Activated CD4-positive, CD25-positive, alpha-beta regulatory T cell treated with anti-CD3 and anti-CD28 coated beads, Interleukin-2, amount 50 U/mL, for 24 hours (primary cell): ENCODE measurements at places on chromosomes 11 and 22.

DNA sequence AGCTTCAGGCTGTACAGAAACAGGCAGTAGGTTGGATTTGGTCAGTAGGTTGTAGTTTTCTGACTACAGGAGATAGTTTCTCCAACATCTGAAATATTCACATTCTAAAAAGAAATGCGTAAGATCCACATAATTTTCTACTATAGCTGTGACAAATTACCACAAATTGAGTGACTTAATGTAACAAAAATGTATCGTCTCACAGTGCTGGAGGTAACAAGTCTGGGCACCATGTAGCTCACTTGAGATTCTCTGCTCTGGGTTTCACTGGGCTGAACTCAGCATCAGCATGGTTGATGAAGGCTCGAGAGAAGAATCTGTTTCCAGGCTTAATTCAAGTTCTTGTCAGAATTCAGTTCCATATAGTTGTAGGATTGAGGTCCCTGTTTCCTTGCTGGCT, 350.9 kb upstream of the CCDC179 start:
- no peak for ATAC-seq

DNA sequence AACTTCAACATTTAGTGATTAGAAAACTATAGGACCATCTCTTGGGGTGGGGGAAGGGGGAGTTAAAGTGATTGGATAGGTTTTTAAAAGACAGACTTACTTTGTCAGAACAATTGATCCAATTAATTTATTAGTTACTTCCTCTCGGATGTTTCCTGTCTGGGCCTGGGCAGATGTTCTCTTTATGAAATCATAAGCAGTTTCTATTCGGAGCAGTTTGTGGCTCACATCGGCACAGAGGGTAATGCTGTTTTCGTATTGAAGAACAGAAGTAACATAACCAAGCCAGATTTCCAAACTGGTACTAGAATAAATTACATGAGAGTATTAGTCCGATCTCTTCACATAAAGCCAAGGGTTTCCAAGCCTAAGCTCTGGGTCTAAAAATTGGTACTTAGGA, 20.6 kb downstream of the PIWIL3 start:
- no peak for ATAC-seq

DNA sequence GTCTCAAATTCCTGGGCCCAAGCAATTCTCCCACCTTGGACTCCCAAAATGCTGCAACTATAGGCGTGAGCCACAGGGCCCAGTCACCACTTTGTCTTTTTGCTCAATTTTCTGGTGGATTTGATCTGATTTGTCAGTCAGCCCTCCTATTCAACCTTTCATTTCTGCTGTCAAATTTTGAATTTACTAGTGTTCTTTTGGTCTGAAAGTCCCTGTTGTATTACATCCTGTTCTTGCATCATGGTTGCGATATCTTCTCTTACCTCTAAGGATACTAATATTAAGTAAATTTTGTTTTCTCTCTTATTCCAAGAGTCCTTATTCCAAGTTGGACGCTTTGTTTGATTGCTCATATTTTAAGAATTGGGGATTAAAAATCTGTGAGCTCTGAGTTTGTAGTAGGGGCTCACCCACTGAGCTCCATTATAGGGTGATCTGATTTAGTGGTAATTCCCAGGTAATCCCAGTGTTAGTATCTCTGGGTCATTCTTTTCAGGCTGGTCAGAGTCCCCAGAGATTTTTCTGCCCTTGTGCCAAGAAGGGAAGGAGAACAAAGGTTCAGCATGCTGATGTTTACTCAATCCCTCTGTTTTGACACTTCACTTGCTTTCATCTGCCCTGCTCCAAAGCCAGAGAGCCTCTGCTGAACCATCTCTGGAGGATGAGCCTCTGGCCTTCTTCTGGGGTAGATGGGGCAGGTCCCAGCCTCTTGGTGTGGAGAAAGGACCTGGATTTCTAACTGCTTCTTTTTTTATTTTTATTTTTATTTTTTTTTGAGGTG, 10.0 kb downstream of the UPB1 start:
- ATAC-seq = no peak

GRCh38 chr22:25059438-25059837, 106.9 kb downstream of the KIAA1671 start:
- ATAC-seq = no peak

GRCh38 chr11:119684361-119685110, 44.5 kb downstream of the NECTIN1 start:
- ATAC-seq = no peak

- ATAC-seq = no peak
These were observed 16.6 kb downstream of the TRIM29 start for GRCh38 chr11:120121336-120121735.

DNA sequence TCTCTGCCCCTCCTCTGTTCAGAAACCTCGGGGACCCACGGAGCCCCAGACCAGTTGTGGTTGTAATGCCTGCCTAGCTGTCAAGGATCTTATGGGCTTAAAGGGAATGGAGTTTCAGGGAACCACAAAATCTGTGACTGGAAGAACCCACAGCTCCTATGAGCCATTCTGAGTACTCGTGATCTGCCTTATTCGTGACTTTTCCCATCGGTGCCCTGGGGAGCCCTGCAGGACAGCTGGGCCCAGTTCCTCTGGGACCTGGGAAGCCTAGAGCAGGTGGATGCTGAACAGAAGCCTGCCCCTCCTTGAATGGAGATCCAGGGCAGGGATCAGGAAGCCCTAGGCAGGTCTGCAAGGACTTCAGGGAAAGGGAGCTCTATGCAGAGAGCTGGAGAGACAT, 42.1 kb upstream of the TTC12 start:
- no peak for ATAC-seq

- ATAC-seq = no peak
These were observed 77.4 kb downstream of the MS4A13 start for GRCh38 chr11:60592601-60593000.

- ATAC-seq = no peak
These were observed 14.2 kb upstream of the APOA1 start for GRCh38 chr11:116851626-116852025.

GRCh38 chr11:48036011-48036410, 55.7 kb downstream of the PTPRJ start:
- ATAC-seq = peak; percentile 66

DNA sequence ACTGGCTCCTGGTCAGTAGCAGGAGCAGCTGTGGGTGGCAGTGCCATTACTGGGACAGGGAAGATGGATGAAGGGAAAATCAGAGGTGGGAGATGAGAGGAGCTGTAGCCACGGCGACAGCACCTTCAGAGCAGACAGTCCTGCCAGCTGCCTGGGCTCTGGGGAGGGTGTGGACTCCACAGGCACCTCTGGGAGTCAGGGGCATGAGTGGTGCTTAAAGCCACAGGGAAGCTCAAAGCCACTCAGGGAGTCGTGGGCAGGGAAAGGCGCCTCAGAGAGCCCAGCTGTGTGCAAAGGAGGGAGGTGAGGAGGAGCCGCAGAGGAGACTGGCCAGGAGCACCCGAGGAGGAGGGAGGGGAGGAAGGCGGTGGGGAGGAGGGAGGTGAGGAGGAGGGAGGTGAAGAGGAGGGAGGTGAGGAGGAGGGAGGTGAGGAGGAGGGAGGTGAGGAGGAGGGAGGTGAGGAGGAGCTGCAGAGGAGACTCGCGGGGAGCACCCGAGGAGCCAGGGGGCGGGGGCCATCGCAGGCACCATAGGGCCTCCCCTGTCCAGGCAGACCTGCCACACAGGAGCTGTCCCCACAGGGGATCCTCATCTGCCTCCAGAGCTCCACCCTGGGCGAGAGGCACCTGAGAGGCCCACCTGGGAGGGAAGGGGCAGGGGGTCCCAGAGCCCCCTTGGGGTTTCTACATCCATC, 977.6 kb downstream of the BRD1 start:
- ATAC-seq = no peak

- no peak for ATAC-seq
These were observed 5.8 kb downstream of the MS4A12 start for GRCh38 chr11:60498399-60498798.

- ATAC-seq = no peak
These were observed 400.2 kb upstream of the DDI1 start for GRCh38 chr11:103636232-103636631.

GRCh38 chr22:32050678-32051515, 7.8 kb downstream of the SLC5A1 start:
- ATAC-seq = peak; percentile 87

- no peak for ATAC-seq
These were observed 20.2 kb downstream of the ST3GAL4 start for GRCh38 chr11:126375726-126376125.

DNA sequence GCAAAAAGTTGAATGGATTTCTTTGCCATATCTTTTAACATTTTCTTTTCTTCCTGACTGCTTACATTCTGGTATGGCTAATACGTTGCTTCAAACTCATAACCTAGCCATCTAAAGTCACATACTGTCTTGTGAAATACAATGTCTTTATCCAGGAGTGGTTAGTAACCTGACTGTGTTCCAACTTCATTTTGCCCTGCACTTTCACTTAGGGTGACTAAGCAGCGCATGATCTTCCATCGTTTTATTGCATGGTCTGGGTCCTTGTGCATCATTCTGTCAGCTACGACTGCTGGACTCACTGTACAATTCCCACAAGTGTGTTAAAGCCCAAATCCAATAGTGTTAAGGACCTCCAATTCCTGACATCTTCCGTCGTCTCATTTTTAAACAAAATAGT, 403.2 kb downstream of the NTM start:
- ATAC-seq = no peak

DNA sequence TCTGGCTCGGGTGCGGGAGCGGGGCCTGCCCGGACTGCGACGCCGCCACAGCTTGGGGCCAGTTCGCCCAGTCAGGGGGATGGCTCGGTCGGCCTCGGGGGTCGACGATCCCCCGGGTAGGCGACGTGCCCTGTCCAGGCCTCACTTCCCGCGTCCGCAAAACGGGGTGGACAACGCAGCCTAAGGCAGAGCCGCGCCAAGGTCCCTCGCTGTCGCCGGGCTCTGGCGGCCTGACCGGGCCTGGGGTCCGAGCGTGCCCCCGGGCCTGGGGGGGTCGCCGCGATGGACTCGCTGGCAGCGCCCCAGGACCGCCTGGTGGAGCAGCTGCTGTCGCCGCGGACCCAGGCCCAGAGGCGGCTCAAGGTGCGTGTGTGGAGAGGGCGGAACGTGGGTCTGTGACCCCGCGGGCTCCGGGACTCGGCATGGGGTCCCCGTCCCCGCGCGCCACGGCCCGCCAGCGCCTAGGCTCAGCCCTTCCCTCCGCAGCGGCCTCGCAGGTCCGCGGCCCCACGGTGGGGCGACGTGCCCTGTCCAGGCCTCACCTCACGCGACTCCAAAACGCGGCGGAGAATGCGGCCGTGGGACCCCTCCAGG, 4.2 kb downstream of the SEPTIN5 start:
- no peak for ATAC-seq

GRCh38 chr22:49657275-49657973, 170.2 kb downstream of the BRD1 start:
- ATAC-seq = peak; percentile 83

DNA sequence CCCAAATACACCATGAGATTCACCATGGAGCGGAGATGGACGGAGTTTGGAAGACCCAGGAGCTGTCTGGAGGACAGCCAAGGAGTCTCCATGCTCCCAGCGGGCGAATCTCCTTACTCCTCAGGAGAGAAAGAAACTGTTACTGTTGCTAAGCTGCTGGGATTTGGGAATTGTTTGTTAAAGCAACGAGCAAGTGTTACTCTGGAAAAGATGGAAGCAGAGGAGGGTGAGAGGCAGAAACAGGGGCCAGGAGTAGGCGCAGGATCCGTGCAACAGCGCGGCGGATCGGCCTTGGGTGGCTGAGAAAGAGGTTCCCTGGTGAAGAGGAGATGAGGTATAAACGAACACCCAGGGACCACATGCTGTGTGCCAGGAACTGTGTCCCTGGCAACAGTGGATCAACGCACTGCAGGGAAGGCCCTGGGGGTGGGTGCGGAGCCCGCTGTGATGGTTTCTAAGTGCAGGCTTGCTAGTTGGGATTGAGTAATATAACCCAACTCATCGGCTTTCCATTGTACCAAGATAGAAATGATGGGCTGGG, 1436.4 kb downstream of the BRD1 start:
- ATAC-seq = no peak

DNA sequence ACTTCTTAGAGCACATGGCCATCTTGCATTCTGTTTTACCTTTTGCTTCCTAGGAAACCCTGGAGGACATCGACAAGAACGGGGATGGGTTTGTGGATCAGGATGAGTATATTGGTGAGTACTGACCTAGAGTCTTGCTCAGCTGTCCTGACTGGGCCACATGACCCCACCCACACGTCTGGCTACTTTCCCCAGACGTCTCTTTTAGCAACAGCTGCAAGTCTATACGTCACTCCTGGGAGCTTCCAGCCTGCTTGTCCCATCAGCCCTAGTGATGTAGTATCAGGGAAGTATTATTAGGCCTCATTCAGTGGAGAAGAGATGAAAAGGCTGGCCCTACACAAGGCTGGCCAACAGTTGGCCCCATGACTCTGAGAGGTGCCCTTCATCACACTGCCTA, 9.6 kb downstream of the RCN1 start:
- no peak for ATAC-seq

GRCh38 chr11:340539-341512, 20.2 kb upstream of the IFITM3 start:
- ATAC-seq = no peak

- peak; percentile 87 for ATAC-seq
These were observed 28.3 kb downstream of the SERHL2 start for GRCh38 chr22:42581762-42582716.

DNA sequence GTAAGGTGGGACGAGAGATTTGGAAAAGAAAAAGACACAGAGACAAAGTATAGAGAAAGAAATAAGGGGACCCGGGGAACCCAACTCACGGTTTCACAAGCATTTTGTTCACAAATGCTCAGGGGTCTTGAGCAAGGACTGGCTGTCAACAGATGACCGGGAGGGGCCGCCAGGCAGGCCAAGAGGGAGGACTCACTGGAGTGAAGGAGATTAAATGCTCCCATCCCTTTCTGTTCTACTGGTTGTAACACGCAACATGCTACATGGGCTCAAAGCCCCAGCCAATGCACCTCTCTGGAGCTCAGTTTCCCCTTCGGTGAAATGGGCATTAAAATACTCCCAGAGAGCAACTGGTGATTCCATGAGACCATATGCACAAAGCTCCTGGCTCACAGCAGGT, 13.4 kb downstream of the SHANK2 start:
- no peak for ATAC-seq

- no peak for ATAC-seq
These were observed 4.3 kb upstream of the PATZ1 start for GRCh38 chr22:31350410-31350863.

DNA sequence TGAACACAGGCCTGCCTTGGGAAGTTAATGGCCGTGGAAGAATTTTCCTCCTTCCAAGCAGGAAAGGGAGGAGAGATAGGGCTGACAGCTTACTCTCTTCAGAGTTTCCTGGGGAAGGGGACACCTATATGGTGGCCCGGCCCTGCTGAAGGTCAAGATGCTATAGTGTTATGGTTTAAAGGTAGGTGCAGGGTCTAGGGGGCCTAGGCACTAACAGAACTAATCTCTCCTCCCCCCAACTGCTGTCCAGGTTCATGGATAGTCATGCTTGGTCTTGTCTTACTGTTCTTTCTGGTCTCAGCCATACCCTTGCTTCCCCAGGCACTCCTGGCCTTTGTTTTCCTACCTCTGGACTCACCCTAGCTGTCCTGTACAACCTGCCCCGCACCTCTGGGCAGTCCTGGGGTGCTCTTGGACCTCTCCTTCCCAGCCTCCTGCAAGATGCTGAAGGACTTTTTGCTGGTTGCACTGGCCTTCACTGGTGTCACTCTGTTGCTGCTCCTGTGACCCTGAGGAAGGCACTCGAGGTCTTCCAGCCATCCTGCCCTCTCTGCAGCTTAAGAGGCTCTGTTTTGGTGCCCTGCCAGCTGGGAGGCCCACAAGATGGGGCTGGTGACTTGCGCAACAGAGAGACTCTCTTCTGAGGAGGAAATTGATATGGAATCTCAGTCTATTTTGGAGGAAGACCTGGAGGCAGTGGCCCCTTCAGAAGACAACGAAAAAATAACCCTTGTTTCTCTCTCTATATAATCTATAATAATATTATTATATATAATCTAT, 17.9 kb downstream of the SEC14L3 start:
- no peak for ATAC-seq
